Fibroblast of the aortic adventitia (primary cell): ENCODE measurements at places on chromosomes 2 and 18. TPM values are rescaled to one million over a fixed set of nuclear protein-coding genes. Genes with fewer than 3 reads are reported as not detected.

The SCN9A gene
- 14.0 and 22.9 TPM in 2 replicates for total RNA-seq

The IL1RN gene
- total RNA-seq = 1.1 TPM in 1 of 2 replicates, not detected in the other

The CYTIP gene
- 0.82 and 1.4 TPM in 2 replicates for total RNA-seq

The ATP6V1B1 gene
- total RNA-seq = 0.09 and 0.57 TPM in 2 replicates

The C18orf32 gene
- total RNA-seq = 8.2 and 33.2 TPM in 2 replicates

The MRPL44 gene
- 30.4 and 33.6 TPM in 2 replicates for total RNA-seq

The ATG9A gene
- 45.1 and 56.9 TPM in 2 replicates for total RNA-seq

The ZBTB7C gene
- 0.09 and 0.41 TPM in 2 replicates for total RNA-seq

The EFHD1 gene
- total RNA-seq = 0.45 and 0.49 TPM in 2 replicates

The CXCR1 gene
- total RNA-seq = not detected in 2 replicates

The PRLH gene
- not detected in 2 replicates for total RNA-seq

The FAM124B gene
- under 0.01 and 1.2 TPM in 2 replicates for total RNA-seq

The ITGA6 gene
- total RNA-seq = 4.0 and 29.1 TPM in 2 replicates

The DUSP2 gene
- 0.36 and 1.4 TPM in 2 replicates for total RNA-seq

The MRPS9 gene
- total RNA-seq = 17.8 and 30.4 TPM in 2 replicates

The SERPINB12 gene
- total RNA-seq = not detected in 2 replicates

The IL1RL1 gene
- 4.9 and 8.2 TPM in 2 replicates for total RNA-seq
